ENCODE measurements at places on chromosomes 6 and 20.
A peak's percentile ranks its signal among the peaks of the same experiment; 100 is the strongest.

GRCh38 chr6:13101985-13102384 lies 226.4 kb downstream of the TBC1D7 start:
- no peak for DNase-seq

GRCh38 chr6:24549674-24550353 lies 55.0 kb downstream of the ALDH5A1 start:
- DNase-seq = no peak

- peak; percentile 70 for DNase-seq
Measured at GRCh38 chr20:33697129-33697528, 10.9 kb upstream of the E2F1 start.

DNA sequence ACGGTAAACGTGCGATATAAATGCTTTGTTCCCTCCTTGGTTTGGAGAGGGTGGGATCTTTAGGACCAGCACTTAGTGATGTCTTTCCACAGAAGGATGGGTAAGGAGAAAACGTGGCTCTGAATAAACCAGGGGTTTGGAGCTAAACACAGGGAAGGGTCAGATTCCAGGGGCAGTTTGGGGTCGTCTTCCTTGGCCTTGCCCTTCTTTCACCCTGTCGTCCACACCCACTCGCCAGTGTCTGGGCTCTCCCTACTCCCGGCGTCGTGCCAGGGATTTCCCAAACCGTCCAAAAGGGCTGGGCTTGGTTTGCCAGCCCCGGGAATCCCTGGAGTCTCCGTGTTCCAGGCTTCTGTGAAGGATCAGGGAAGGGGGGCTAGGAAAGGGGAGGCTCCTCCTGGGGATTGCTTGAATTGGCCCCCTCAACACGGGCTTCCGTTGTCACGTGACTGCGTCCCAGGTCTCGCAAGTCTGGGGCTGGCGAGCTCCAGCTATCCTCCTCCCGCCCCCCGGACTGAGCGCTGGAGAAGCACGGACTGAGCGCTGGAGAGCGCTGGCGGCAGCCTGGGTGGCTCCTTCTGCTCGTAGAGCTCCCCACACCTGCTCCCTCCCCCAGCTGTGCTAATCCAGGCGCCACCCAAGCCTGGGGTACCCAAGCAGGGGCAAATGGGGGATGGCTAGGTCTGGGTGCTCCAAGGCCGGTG lies 9.4 kb upstream of the ARMC12 start:
- peak; percentile 93 for DNase-seq

- DNase-seq = no peak
Measured at GRCh38 chr6:163576114-163576513, 161.6 kb downstream of the QKI start.

GRCh38 chr6:56862415-56863175 lies 92.3 kb upstream of the BEND6 start:
- DNase-seq = no peak

All from Right ventricle myocardium superior (tissue), 1 donor.